ENCODE measurements at places on chromosomes 3 and 15.

GRCh38 chr15:64574301-64575017 lies 114.1 kb downstream of the ZNF609 start:
- no peak for DNase-seq

DNA sequence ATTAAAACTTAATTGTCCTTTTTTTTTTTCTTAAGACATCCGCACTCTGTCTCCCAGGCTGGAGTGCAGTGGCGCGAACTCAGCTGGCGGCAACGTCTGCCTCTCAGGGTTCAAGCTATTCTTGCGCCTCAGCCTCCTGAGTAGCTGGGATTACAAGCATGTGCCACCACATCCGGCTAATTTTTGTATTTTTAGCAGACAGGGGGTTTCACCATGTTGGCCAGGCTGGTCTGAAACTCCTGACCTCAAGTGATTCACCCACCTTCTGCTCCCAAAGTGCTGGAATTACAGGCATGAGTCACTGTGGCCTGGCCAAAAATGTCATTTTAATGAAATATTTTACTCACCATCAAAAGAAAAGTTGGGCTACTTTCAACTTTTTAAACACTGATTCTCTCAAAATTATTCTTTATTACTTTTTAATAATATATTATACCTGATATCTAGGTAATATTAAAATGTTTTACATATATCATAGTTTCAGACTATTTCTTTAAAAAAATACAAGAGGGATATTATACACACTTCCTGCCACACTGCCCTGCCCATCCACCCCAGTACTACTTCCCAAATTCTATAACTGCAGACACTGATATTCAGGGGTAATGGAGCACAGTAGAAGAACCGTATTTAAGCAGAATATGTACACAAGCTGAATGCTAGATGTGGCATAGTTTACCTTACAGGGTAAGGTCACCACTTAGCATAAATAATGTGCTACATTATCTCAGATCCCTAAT lies 723.9 kb upstream of the ZNF385D start:
- no peak for DNase-seq

GRCh38 chr3:15204005-15204404 lies 2.0 kb upstream of the CAPN7 start:
- DNase-seq: no peak

- no peak for DNase-seq
Measured at GRCh38 chr3:140920029-140920428, 21.6 kb upstream of the SLC25A36 start.

GRCh38 chr3:119769394-119770149 lies 12.3 kb upstream of the NR1I2 start:
- no peak for DNase-seq

DNA sequence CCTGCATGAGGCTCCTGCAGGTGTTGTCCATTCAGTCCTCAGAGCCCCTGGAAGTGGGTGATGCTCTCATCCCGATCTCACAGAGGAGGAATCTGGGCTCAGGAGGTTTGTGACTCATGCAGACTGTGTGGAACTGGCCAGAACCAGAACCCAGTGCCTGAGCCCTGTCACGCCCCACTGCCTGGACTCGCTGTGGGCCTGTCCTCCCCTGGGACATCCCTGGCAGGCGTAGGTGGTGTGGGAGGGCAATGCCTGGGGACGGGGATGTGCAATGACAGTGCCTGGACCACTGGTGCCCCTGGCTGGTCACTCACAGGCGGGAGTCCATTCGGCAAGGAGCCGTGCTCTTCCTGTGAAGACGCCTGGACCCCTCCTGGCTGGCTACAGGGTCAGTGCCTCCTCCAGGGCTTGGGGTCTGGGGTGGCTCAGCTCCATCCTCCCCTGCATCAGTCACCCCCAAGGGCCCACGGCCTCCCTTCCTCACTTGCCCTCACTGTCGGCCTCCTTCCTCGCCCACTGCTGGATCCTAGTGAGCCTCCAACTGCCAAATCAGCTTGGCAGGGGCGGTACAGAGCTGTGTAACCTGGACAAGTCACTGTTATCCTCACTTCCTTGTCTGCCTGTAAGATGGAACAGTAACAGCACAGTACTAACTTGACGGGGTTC lies 14.9 kb downstream of the PSTPIP1 start:
- DNase-seq: no peak

DNA sequence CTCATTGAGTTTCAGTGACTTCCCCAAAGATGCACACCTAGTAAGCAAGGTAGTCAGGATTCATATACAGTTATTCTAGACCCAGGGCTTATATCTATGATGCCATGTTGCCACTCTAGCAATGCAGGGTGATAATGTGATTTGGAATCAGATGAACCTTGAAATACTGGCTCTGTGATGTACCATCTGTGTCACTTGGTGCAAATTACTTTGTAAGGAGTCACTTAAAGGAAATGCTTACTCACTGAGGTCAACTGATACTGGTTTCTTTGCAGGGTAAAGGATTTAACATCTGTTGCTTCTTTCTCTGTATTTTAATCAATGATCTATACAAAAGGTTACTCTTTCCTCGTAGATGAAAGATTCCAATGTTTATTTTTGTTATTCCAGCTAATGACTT lies 10.8 kb downstream of the ASB14 start:
- no peak for DNase-seq
